ENCODE measurements at places on chromosomes 5 and 9. TPM values are rescaled to one million over a fixed set of nuclear protein-coding genes. Genes with fewer than 3 reads are reported as not detected.

The ENTREP1 gene
- total RNA-seq, result not detected

The GABRA1 gene
- total RNA-seq, result not detected

DNA sequence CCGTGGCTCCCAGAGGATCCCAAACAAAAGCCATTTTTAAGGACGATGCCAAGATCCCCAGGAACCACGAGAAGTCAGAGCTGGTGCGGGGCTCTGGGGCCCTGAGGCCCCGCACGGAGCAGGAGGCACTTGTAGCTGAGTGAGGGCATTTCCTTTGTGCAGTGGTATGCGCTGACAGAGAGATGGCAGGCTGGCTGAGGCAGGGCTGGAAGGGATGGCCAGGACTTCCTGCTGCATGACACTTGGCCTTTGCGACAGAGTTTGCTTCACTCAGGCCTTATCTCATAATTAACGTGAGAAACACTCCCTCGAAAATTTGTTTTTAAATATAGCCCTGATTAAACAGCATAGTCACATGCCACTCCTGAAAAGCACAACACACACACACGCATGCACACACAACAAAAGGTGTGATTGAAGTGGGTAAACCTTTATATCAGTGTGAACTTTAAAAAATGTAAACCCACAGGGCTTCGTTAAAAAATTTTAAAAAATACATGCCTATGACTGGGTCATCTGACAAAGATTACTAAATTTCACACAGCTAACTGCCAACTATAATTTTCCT lies 536.6 kb downstream of the PDE4D start:
- DNase-seq, result no peak

DNA sequence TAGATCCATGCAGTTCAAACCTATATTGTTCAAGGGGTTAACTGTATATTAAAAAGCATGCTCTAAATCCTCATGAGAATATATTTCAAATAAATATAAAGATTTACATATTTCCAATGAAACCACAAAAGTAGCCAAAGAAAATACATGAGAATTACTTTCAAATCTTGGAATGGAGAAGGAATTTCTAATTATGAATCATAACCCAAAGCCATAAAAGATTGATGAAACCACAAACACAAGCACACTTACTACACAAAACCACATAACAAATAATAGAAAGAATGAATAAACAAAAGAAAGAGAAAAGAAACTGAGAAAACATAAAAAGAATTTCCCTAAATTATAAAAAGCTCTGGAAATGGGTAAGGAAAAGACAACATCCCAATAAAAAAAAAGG lies 16.0 kb downstream of the ERP44 start:
- DNase-seq, result no peak

All from Caco-2 (cell line).